ENCODE measurements at places on chromosomes 5 and 9.

GRCh38 chr9:135809166-135809565, 98.2 kb downstream of the CAMSAP1 start:
- DNase-seq: no peak

- no peak for DNase-seq
Observed at GRCh38 chr5:149127394-149127955, 13.8 kb upstream of the ABLIM3 start.

DNA sequence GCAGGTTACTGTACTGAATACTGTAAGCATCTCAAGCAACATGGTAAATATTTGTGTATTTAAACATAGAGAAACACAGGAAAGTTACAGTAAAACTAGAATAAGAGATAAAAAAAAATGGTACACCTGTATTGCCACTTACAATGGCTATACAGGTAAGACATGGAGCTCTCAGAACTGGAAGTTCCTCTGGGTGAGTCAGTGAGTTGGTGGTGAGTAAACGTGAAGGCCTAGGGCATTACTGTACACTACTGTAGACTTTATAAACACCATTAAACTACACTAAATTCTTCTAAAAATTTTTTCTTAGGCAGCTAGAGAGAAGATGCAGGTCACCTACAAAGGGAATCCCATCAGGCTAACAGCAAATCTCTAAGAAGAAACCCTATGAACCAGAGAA, 872.9 kb downstream of the TAF11L14 start:
- no peak for DNase-seq

DNA sequence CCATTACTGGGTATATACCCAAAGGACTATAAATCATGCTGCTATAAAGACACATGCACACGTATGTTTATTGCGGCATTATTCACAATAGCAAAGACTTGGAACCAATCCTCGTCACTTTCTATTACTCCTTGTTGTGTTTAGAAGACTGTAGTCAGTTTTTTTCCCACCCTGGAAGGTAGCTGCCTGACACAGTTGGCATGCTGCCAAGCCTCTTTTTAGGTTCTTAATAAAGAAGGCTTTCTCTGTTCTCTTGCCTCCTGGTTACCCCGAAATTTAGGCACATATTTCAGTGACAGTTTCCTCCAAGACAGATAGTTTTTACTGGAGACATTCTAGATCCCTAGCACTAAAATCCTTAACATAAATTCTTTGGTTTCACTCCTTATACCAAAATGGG, 205.4 kb upstream of the PCSK5 start:
- no peak for DNase-seq

GRCh38 chr9:35436933-35437332, 53.0 kb upstream of the RUSC2 start:
- no peak for DNase-seq

DNA sequence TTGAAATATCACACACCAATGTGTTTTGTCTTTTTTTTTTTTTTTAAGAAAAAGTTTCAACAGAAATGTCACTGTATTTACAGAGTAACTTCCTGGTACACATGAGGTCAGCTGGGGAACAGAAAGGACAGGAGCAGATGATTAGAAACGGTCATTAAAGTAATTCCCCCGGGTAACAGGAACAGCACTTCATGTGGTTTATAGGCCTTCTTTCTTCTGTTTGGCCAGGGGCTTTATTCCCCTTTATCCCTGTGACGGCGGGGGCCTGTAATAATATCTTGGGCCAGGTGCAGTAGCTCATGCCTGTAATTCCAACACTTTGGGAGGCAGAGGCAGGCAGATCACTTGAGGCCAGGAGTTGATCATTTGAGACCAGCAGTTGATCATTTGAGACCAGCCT, 30.5 kb upstream of the MSH3 start:
- no peak for DNase-seq

GRCh38 chr9:37060833-37061232, 26.8 kb upstream of the PAX5 start:
- no peak for DNase-seq

DNA sequence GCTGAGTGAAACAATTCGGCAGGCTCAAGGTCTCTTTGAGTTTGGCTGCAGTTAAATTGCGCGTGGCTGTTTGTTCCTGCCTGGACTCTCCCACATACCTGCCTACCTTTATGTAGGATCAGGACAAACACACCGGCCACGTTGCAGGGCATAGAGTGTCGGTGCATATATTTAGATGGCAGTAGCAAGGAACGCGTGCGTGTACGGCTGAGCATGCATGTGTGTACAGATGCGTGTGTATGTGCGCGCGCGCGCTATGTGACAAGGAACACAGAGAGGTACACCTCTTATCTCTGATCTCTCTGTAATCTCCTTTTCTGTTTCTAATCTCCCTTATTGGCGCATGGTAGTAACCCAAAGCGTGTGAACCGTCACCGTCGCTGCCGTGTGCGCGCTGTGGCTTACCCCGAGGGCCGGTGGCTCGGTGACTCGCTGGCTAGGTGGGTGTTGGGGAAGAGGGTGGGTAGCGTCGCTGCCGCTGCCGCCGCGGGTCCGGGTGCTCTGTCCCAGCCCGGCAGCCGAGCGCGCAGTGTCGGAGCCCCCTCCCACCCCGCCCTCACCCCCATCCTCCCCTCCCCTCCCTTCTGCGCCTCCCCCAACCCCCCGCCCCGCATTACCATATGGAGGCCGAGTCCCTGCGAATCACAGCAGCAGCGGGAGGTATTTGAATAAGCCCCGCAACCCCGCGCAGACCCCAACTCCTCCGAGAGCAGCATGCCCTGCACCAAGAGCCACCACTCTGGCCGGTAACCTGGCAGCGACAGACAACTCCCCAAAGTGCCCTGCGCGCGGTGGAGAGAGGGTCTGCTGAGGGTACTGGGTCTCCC, 204.8 kb downstream of the MEF2C start:
- DNase-seq: no peak

- DNase-seq: no peak
Observed at GRCh38 chr5:13480834-13481233, 463.7 kb downstream of the DNAH5 start.
